Left renal pelvis (tissue), 4 donors: ENCODE measurements at places on chromosomes 2 and 18. TPM values are rescaled to one million over a fixed set of nuclear protein-coding genes. Genes with fewer than 3 reads are reported as not detected.

Gene C2orf78
- not detected for polyA plus RNA-seq

Gene PID1
- polyA plus RNA-seq: 23.0 TPM

Gene MAP4K3
- 79.8 TPM for polyA plus RNA-seq

Gene INHBB
- 0.05 TPM for polyA plus RNA-seq

Gene PSTPIP2
- 4.7 TPM for polyA plus RNA-seq
